Right forelimb (tissue), 1 donor: ENCODE measurements at places on chromosomes 12 and 14.

- DNase-seq: peak; percentile 45
Observed at GRCh38 chr12:47984331-47984801, 19.9 kb downstream of the COL2A1 start.

DNA sequence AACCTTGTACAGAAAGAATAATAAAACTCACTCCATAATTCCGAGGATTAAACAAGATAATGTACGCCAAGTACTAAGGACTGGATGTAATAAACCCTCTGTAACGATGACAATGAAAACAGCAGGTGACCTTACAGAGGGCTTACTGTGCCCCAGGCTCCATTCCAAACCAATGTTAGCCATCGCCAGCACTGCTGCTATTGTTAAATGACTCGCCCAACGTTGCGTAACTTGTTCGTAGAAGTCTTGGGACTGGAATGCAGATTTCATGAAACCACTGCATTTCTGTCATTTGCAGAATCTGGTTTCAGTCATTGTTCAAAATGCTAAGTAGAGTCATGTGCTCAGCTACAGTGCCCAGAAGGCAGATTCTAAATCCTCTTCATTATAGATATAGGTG, 728 bp upstream of the STON2 start:
- DNase-seq: no peak

- DNase-seq: no peak
Observed at GRCh38 chr12:67572492-67572891, 76.1 kb upstream of the DYRK2 start.

DNA sequence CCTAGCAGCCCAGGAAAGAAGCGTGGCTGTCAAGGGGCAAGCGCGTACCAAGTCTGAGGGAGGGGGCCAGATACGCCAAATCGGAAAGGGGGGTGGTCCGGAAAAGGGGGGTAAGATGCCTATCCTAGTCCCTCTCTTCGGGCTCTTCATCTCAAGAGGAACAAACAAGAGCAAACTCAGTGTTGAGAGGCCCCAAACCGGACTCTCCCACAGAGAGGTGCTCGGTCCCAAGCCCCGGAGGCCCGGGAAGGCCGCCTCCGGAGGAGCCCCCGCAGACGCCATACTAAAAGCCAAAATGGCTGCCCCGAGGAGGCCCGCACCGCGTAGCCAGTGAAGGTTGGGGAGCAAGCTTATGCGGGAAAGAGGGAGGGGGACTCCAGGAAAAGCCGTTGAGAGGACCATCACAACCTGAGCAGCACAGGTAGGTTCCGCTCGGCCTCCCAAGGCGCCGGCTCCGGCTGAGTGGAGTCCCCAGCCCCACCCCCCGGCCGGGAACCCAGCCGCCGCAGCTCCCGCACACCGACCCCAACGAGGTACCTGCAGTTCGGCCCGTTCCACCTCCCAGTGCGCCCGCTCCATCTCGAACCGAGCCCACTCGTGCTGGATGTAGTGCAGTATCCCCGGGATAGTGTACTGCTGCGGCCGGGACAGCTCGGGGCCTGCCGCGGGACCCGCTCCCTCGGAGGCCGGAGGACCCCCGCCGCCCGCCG, at the start of gene AP4S1:
TSS of gene AP4S1 (plus strand) at position 283 of the 710 bp plus-strand sequence. CDS start 40,548 bp downstream, outside the sequence.
- peak; percentile 77 for DNase-seq

DNA sequence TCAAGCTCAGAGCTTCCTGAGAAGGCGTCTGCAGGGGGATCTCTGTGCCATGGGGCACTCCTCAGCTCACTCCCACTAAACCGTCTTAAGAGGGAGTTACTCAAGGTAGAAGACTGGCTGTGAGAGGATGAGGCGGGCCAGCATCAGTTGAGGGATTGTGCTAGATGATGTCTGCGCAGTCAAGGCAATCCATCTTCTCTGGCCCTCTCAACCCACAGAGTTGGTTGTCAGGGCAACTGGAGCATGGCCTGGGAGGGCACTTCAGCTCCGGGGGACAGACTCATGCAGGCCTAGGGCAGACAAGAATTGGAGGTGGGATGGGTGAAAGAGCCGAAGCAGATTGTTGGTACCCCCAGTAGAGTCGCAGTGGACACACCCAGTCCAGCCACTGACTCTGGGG, 9.0 kb downstream of the GSTZ1 start:
- DNase-seq: no peak

- no peak for DNase-seq
Observed at GRCh38 chr12:55619354-55620138, 17.1 kb upstream of the OR10P1 start.

GRCh38 chr12:11865824-11866223, 204.9 kb upstream of the BCL2L14 start:
- DNase-seq: no peak

DNA sequence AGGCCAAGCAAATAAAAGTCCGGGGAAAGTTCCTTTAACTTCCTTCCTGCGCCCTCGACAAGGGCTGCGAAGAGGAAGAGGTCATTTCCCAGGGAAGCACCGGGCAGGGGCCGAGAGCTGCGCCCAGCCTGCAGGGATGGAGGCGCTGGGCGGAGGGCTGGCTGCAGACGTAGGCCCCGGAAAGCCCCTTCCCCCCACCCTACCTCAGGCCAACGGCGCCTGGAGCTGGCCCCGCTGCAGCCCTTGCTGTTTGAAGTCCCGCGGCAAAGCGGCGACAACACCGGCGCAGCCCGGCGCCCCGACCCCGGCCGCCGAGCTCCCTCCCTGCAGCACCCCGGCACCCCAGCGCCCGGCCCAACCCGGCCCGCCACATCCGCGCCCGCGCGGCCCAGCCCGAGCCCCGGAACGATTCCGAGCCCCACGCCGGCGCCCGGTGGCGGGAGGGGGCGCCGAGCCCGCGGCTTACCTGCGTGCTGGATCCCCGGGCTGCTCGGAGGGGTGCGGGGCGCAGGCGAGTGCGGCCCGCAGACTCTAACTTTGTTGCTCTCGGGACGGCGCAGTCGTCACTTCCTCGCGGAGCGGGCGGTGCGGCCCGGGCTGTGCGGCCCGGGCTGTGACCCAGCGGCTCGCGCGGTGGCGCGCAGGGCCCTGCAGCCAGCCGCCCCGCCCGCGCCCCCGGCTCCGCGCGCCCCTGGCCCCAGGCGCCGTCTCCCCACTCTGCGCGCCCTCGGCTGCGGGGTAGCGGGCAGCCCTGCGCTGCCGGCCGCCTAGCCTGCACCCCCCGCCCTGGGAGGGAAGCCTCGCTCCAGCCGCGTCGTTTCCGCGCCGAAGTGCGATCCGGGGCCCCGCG, 64.8 kb upstream of the PTGR2 start:
- DNase-seq: peak; percentile 79

- no peak for DNase-seq
Observed at GRCh38 chr14:89813617-89814031, 140.9 kb downstream of the EFCAB11 start.

DNA sequence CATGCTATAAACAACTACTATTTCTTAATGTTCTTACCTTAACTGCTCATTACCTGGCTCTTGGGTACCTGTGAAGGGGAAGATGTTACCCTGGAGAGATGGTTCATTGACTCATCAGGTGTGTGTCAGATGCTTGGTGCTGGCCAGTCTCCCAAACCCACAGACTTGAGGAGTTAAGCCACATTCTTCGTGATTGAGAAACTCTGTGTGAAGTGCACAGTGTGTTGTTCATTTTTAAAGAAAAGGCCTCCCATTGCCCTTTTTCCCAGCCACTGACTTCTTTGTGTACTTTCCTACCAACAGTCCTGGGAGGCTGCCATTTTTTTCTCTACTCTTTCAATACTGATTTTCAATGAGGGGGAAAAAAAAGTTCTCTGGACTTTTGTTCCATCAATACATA, 3.2 kb downstream of the MGST1 start:
- no peak for DNase-seq

GRCh38 chr12:71046215-71046614, 111.6 kb downstream of the TSPAN8 start:
- DNase-seq: no peak

DNA sequence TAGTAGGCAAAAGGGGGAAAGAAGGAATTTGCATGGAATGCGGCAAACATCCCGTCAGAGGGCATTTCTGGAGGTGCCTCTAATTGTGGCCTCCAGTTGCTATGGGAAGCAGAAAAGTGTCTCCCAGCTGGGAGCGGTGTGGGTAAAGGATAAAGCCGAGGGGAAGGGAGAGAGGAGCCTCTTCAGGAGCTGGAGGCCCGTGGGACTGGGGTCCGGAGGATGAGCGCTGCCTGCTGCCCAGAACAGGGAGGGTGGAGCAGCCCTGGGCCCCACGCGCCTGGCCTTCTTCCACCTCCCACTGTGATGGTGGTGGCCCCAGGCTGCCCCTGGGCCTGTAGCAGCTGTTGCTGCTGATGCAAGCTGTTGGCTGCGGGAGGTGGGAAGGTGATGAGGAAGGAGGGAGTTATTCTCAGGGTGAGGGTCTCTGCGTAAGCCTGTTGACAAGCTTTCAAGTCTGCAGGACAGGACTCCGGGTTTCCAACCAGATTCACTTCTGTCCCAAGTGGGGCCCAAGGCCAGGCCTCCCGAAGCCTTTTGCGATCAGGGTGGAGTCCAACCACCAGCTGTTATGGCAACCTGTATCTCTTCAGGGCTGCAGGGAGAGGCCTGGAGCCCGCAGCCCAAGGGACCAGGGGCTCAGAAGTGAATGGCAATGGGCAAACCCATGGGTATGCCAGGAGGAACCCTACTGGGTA, 19.1 kb upstream of the PGF start:
- no peak for DNase-seq

GRCh38 chr12:58026426-58026825, 85.1 kb downstream of the ATP23 start:
- DNase-seq: no peak

DNA sequence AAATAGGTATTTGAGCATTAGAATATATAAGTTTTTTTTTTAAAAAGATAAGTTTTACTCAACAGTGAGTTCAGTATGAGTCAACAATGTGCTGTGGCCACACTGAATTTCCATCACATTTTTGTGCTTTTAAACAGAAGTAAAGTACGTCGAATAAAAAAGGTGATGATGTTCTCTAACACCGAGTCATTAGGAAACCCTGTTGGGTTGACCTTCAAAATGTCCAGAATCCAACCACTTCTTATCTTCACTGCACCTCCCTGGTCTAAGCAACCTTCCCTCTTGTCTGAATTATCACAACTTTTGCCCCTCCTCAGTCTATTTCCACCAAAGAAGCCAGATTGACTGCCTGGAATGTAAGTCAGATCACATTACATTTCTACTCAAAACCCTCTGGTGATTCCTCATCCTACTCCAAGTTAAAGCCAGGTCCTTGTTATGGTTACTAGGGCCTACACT, 43.0 kb upstream of the SYCP3 start:
- DNase-seq: no peak

- DNase-seq: no peak
Observed at GRCh38 chr12:6507102-6507998, 13.4 kb downstream of the NCAPD2 start.

DNA sequence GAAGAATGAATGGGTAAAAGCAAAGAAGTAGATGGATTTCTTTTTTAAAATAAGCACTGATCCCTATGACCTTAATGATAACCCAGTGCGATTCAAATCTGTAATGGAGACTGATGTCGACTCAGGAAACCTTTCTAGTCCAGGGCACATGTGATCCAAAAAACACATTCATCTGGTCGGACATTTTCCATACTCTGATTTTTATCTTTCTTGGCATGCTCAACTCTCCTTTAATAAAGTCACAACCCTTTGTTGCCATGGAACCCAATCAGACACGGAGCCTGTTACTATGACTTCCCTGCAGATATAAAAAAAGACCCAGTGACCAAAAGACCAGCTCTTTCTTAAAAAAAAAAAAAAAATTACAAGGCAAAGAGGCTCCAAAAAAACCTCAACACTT, 27.9 kb downstream of the TMCC3 start:
- DNase-seq: no peak

DNA sequence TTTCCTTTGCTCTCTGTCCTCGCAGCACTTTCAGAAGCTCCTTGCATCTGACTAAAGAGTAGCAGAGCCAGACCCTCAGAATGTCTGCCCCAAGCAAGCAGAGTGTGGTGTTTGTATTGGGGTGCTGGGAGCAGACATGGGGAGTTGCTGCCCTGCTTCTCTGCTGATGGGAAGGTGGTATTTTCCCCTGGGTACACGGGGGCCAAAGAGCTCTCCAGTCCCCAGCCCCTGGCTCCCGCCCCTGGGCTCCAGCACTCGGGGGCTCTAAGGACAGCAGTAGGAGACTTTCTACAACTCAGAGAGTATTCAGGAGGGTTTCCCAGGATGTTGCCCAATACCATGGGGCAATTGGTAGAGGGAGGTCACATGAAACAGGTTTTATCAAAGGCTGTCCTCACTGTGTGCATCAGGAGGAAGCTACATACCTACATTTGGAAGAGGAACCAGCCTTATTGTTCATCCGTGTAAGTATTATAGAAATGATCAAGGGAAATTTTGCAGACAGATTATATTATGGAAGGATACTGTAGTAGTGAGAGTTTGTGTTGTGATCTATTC, 50.3 kb downstream of the DAD1 start:
- no peak for DNase-seq

DNA sequence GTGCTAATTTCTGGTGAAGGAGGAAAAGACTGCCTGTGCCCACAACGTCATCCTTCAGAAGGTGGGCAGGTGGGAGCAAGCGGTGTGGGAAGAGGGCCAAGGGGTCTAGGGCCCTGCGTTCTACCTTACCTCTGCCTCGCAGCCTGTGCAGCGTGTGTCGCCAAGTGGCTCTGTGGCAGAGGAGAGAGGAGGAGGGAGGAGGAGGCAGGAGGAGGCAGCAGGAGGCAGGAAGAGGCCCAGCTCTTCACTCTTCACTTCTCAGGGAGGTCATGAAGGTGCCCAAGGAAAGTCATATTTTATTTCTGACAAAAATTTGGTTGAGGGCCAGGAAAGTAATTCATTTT, 177.9 kb downstream of the MYRFL start:
- no peak for DNase-seq

GRCh38 chr14:68628605-68629310, 164.1 kb downstream of the ZFP36L1 start:
- peak; percentile 56 for DNase-seq

DNA sequence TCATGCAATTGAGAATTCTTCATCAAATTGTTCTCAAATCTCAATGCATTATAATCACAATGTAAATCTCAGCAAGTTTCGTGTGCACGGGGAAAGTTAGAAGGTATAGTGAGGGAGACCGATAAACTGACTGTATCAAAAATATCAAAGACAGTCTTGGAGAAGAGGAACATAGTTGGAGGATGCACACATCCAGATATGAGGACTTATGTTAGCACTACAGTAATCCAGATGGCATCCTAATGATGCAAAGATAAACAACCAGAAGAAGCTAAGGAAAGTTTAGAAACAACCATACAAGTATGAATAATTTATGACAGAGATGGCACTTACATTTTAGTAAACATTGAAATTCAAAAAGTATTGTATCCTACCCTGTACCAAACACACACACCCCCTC, 760.1 kb downstream of the RPS29 start:
- DNase-seq: no peak
